A549 treated with CORT108297 at 1 μM for 4 hours (cell line): ENCODE measurements at places on chromosomes 11 and 22. TPM values are rescaled to one million over a fixed set of nuclear protein-coding genes. Genes with fewer than 3 reads are reported as not detected.

The ZW10 gene
- 12.0 to 15.1 TPM (median 12.8 TPM) in 5 replicates for total RNA-seq

The SLC22A8 gene
- not detected in 5 replicates for total RNA-seq

The GRIA4 gene
- total RNA-seq: not detected in 5 replicates

The KRTAP5-11 gene
- total RNA-seq: not detected in 5 replicates

The KCNK7 gene
- 0.29 to 1.0 TPM (median 0.76 TPM) in 4 of 5 replicates, not detected in the other for total RNA-seq

The GTSE1 gene
- total RNA-seq: 29.8 to 36.2 TPM (median 33.5 TPM) in 5 replicates

The C1QTNF6 gene
- total RNA-seq: 9.5 to 14.8 TPM (median 13.2 TPM) in 5 replicates

The OR8D4 gene
- not detected in 5 replicates for total RNA-seq

The DCDC1 gene
- total RNA-seq: 0.28 to 0.69 TPM (median 0.57 TPM) in 5 replicates

The SHISA8 gene
- total RNA-seq: 0.16 to 0.33 TPM (median 0.18 TPM) in 4 of 5 replicates, not detected in the other

The SCN4B gene
- total RNA-seq: 0.03 to 0.08 TPM (median 0.07 TPM) in 5 replicates

The TEX54 gene
- not detected in 5 replicates for total RNA-seq

The WT1 gene
- total RNA-seq: 5.2 to 6.0 TPM (median 5.7 TPM) in 5 replicates

The OSBP gene
- total RNA-seq: 25.1 to 29.9 TPM (median 27.1 TPM) in 5 replicates

The LRRC74B gene
- not detected in 5 replicates for total RNA-seq

The PGA5 gene
- total RNA-seq: not detected in 5 replicates

The KRTAP5-4 gene
- total RNA-seq: not detected in 5 replicates

The GRAMD1B gene
- 28.4 to 45.0 TPM (median 41.9 TPM) in 5 replicates for total RNA-seq

The SPI1 gene
- total RNA-seq: 0.10 to 0.16 TPM in 2 of 5 replicates, not detected in the others
